ENCODE measurements at places on chromosomes 2 and 18.

- no peak for DNase-seq
Observed at GRCh38 chr2:720842-721241, 43.6 kb upstream of the TMEM18 start.

GRCh38 chr18:42296192-42296591 lies 341.2 kb downstream of the PIK3C3 start:
- DNase-seq = no peak

- no peak for DNase-seq
Observed at GRCh38 chr18:55903911-55904310, 315.9 kb upstream of the TCF4 start.

- DNase-seq = no peak
Observed at GRCh38 chr2:209976698-209977385, 25.6 kb upstream of the RPE start.

All from stimulated activated CD8-positive, alpha-beta memory T cell treated with anti-CD3 and anti-CD28 coated beads, Interleukin-4, amount 100 ng/mL, for 1 hour (primary cell).